ENCODE measurements at places on chromosomes 12 and 14.
A peak's percentile ranks its signal among the peaks of the same experiment; 100 is the strongest.

- no peak for DNase-seq
Measured at GRCh38 chr12:12534166-12534866, 28.3 kb downstream of the DUSP16 start.

DNA sequence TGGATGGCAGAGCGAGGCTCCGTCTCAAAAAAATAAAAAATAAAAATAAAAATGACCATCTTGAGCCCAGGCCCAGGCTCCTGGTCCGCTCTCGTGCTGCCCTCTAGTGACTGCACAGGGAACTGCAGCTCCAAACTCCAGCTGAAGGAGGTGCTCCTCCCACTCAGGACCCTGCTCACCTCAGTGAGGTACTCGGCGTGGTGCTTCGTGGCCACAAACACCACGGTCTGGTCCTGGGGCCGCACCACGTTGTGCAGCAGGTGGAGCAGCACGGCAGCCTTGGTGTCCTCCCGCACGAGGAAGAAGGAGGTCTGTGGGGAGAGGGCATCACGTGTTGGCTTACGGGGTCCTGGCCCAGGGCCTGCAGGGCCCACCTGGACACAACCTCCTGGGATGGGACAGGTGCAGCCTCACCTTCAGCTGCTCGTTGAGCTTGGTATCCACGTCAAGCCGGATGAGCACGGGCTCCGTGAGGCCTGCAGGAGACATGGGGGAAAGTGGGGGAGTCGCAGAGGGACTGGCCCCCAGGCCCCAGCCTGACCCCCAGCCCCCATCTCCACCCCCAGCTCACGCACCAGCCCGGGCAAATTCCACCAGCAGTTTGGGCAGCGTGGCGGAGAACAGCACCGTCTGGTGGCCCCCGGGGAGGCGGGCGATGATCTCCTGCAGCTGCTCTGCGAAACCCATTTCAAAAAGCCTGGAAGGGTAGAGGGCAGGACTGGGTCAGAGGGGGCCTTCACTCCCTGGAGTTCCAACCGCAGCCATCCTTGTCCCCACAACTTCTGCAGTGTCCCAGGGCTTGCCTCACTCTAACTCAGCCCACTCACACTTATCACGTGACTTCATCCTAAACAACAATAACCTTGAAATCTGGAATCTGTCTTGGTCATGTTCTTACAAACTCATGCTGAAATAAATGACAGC, 10.6 kb downstream of the DDX54 start:
- no peak for DNase-seq

- DNase-seq = no peak
Measured at GRCh38 chr12:126727218-126728075, 1539.5 kb upstream of the TMEM132C start.

- DNase-seq = no peak
Measured at GRCh38 chr14:20512177-20512905, 7.0 kb downstream of the RNASE10 start.

- no peak for DNase-seq
Measured at GRCh38 chr12:25063873-25064628, 115.2 kb upstream of the BCAT1 start.

GRCh38 chr14:79708426-79709388, 502.6 kb downstream of the DIO2 start:
- DNase-seq = peak; percentile 2

DNA sequence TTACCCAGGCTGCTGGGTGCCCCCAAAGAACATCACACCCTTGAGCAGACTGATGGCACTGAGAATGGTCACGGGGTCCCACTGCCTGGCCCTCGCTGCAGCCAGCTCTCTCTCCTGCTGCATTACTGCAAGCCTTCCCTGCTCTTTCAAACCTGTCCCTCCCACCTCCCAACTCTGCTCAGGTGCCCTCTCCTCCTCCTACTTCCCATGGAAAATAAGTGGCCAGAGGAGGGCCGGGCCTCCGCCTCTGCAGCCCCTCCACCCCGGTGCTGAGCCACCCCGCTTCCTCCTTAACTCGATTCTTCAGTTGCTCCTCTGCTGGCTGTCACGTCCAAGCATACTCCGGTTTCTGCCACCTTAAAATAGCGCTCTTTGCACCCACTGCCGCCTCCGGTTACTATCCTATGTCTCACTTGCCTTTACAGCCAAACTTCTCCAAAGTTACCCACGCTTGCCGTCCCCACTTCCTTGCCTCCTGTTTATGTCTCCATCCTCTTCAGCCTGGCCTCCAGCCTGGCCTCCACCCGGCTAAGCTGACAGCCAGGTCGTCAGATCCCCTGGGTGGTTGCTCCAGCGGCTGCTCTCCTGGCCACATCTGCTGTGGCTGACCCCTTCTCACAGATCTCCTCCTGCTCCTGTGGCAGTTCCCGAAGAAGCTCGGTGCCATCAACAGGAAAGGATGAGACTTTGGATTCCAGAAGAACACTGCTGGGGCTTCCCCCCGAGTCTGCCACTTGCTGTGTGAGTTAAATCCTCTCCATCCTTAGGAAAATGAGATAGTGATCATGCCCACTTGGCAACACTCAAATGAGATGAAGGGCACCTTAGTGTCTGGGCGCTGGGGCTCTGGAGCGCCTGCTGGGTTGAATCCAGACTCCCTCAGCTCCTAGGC, 7.7 kb downstream of the SMIM41 start:
- DNase-seq = no peak

GRCh38 chr14:78310272-78310671, 140.1 kb downstream of the NRXN3 start:
- no peak for DNase-seq

DNA sequence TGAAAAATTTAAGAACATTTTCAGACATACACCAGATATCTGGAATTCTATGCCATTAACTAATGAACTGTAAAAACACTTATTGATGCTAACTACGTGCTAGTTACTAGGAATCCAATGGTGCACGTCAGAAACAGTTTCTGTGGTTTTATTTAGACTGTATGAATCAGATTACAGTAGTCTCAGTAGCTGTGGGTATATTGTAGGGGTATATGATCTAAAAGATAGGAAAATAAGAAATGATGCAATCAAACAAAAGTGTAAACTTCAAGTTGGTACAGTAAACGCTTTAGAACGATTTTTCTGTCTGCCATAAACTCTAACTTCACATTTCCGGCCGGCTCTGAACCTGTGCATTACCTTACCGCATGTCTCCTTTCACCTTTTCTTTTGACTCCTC, 2.3 kb downstream of the ABCC9 start:
- DNase-seq = no peak

DNA sequence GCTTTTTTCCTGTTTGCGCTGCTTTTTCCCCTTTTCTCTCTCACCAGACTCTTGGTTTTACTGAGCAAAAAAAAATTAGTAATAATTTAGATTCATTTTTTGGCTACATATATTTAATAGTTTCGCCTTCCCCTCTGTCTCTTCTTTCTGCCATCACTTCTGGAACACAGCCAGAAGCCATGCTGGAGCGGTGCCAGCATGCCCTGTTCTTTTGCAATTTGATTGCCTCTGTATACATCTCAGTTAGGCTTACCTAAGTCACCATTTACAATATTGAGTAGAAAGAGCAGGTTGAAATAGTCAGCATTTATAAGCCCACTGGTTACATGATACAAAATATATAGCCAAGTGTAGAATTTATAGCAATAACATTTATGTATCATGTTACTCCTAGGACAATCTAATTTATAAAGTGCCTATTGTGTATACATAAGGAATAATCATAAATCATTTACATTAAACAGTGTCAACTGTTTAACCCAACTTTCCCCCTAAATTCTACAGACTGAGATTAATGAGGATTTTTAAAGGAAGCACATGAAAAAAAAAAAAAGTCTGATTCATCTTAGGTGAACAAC, 413.8 kb upstream of the SOX5 start:
- DNase-seq = no peak

- no peak for DNase-seq
Measured at GRCh38 chr14:73426877-73427276, 31.5 kb downstream of the NUMB start.

GRCh38 chr12:31737763-31738162, 8.9 kb upstream of the AMN1 start:
- no peak for DNase-seq

- DNase-seq = no peak
Measured at GRCh38 chr14:101029668-101030290, 126.3 kb upstream of the RTL1 start.

- peak; percentile 98 for DNase-seq
Measured at GRCh38 chr14:68577802-68578541, 214.9 kb downstream of the ZFP36L1 start.

DNA sequence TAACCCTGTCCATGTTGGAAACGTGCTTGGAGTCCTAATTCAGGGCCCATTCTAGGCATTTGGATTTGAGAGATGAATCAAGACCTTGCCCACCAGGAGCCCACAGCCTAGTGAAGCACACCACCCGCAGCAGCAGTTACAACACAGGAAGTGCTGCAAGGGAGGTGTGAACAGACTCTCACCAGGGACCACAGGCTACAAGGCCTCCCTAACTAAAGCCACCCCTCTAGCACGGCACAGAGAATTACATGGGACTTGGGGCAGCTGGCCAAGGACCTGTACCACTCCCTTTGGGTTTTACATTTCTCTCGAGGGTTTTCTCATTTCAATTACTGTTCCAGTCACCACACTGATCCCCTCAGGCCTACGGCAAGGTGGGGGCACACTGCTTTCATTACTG, 49.5 kb upstream of the FOXN3 start:
- no peak for DNase-seq

DNA sequence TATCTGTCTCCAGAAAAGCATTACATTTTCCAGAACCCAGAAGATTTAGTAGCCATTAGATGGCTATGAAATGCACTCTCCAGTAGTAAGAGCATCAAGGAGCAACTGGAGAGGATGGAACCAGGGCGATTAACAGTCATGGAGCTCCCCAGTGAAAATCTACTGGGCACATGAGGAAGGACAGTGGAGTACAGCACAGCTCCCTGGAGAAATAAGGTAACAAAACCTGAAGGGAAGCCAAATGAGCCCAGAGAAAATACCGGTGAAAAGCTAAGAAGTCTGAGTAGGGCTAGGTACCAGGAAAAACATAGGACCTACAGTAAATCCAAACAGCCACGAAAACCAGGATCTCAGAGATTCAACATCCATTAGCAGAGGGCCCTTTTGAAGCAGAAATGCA, 21.6 kb downstream of the SOX5 start:
- no peak for DNase-seq

- peak; percentile 93 for DNase-seq
Measured at GRCh38 chr14:69077841-69078240, 75.1 kb downstream of the DCAF5 start.

DNA sequence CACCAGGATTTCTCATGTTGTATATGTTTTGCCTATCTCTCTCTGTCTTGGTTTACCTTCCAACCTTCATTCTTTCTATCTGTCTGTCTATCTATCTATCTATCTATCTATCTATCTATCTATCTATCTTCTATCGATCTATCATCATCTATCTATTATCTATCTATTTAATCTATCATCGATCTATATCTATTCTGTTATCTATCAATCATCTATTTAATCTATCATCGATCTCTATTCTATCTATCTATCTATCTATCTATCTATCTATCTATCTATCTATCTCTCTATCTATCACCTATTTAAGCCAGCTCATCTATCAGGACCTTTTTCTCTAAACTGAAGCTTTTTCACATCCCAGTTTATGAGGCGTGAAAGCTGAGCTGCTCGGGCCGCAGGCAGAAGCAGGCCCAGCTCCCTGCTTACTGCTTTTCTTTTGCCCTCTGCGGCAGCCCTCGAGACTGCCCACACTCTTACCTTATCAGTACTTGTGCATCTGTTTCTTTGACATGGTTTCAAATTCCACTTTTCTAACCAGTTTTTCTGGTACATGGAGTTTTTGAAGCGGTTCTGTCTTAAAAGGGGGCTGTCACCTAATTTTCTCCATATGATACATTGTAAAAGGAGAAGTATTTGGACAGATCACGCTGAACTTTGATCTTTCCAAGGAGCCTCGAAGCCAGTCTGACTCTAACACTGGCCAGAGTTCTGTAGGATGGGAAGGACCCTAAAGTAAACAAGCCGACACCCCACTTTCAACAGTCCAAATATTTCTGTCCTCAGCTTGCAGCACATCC, 44.4 kb upstream of the GSG1 start:
- DNase-seq = no peak

- no peak for DNase-seq
Measured at GRCh38 chr12:130990034-130990433, 36.3 kb downstream of the ADGRD1 start.

DNA sequence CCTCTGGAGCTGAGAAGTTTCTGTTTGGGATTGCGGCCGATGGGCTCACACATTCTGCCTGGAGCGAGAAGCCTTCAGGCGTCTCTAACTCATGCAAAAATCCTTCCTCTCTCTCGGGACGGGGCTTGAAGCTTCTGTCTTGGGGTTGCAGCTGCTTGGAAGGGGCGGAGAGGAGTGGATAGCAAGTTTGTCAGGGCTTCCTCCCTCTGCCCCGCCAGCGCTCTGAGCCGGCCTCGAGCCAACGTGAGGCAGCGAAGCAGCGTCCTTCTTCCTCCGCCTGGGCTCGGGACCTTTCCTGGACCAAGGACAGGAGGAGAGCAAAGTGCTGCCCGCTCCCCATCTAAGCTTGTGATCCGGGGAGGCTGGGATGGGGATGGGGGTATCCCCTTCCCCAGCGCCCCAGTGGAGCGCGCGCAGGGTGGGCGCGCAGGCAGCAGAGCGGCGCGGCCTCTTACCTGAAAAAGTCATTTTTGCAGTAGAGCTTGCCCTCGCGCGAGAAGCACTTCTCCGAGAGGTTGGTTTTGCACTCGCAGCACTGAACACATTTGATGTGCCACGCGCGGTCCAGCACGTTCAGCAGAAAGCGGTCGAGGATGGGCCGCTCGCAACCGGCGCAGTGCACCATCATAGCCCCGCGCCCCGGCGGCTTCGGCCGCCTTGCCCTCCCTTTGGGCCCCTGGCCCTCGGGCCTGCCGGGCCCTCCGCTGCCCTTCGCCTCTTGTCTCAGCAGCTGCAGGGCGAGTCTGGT, 626 bp downstream of the LHX5 start:
- no peak for DNase-seq

GRCh38 chr12:125284945-125285685, 219.9 kb downstream of the AACS start:
- DNase-seq = no peak

GRCh38 chr12:109764123-109764522, 50.5 kb downstream of the FAM222A start:
- DNase-seq = no peak

DNA sequence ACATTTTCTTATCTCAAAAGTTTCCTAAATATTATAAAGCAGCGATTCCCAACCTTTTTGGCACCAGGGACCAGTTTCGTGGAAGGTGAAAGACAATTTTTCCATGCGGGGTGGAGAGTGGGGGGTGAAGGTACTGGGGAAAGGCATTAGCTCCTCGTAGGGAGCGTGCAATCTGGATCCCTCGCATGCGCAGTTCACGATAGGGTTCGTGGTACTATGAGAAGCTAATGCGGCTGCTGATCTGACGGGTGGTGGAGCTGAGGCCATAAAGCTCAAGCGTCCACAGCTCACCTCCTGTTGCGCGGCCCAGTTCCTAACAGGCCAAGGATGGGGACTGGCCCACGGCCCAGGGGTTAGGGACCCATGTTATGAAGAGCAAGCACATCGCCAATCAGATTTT, 29.9 kb downstream of the NEUROD4 start:
- DNase-seq = no peak

- no peak for DNase-seq
Measured at GRCh38 chr12:42741091-42741490, 151.5 kb upstream of the PRICKLE1 start.
